Omental fat pad (tissue), 4 donors: ENCODE measurements at places on chromosomes 2 and 18.

DNA sequence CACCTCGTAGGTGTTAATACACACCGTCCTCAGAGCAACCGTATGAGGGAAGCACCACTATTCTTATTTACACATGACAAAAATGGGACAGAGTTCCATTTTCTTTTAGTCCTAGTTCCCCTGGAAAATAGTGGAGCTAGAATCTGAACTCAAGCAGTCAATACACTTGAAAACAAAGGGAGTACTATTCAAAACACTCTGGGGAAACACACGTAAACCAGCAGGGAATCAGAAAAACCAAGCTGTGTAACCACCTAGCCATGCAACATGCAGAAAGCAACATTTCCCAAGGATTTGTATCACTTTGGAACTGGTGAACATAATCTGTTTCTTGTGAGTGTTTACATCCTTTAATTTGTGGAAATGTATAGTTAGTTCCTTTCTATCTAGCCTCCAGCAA lies 208.2 kb downstream of the UBE2E3 start:
- no peak for DNase-seq

DNA sequence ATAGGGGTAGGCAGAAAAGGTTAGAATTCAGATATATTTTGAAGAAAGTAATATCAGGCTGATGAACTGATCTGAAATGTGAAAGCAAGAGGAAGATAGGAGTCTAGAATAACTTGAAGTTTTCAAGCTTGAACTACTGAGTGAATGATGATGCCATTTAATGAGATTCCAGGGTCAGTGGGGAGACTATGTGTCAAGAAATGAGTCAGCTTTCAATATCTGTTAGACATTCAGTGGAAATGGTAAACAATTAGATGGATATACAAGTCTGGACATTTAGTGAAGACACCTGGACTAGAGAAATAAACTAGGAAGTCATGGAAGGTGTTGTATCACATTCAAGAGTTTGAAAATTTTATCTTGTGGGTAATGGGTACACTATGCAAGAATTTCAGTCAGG lies 326.9 kb downstream of the FSIP2 start:
- DNase-seq = no peak

DNA sequence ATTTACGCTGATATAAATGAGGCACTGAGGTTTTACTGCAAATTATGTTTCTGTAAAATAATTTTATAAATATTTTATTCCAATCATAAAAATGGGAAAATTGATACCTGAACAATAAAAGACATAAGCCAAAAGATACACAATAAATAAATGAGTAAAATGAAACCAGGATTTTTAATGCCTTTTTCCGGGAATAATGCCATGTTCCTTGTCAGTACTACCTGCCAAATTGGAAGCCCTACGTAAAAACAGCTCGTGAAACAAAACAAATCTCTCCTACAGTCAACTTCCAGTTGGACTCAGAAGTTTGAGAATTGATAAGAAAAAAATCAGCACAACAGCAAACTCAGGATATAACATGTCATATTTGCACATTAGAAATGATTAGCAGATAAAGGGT lies 18.0 kb downstream of the GALNT3 start:
- no peak for DNase-seq

GRCh38 chr2:159737292-159737916 lies 25.1 kb downstream of the MARCHF7 start:
- no peak for DNase-seq

DNA sequence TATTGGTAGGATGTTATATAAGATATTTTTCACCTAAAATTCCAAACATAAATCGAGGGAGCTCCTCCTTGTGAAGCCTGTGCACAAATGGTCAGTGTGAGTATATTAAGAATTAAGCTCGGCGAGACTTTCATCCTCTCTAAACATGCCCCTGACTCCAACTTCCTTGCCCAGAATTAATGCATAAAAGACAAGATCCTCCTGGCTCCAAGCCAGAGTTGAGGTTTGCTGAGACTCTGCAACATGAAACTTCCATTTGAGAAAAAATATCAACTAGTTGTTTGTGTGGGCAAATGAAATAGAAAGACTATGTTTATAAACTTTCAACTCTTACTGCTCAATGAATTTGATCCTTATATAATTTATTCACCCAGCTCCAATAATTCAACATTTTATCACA lies 68.1 kb downstream of the CCDC178 start:
- no peak for DNase-seq
